ENCODE measurements at places on chromosomes 3 and 15. TPM values are rescaled to one million over a fixed set of nuclear protein-coding genes. Genes with fewer than 3 reads are reported as not detected.

The TRH gene
- not detected for total RNA-seq

The FOXP1 gene
- total RNA-seq: 178 TPM

The ALS2CL gene
- 4.5 TPM for total RNA-seq

The TMEM212 gene
- total RNA-seq: not detected

GRCh38 chr3:100114413-100115030 is at the start of gene FILIP1L:
TSS of gene FILIP1L (minus strand) at chr3:100114501.
- no peak for DNase-seq

- DNase-seq: no peak
These were observed 97.8 kb downstream of the HMG20A start for GRCh38 chr15:77518458-77518857.

- DNase-seq: no peak
These were observed 192.7 kb downstream of the ROBO2 start for GRCh38 chr3:77232557-77232956.
